Activated CD4-positive, alpha-beta T cell treated with anti-CD3 and anti-CD28 coated beads, Interleukin-10, Interleukin-2, amounts not matched to agents 100 ng/mL and 50 ng/mL, durations not matched to agents 16 hours and 8 hours (primary cell): ENCODE measurements at places on chromosomes 2 and 18.

- DNase-seq: no peak
Observed at GRCh38 chr18:9281780-9282179, 52.8 kb upstream of the TWSG1 start.

GRCh38 chr2:177183860-177184259, 28.7 kb upstream of the HNRNPA3 start:
- DNase-seq: no peak

DNA sequence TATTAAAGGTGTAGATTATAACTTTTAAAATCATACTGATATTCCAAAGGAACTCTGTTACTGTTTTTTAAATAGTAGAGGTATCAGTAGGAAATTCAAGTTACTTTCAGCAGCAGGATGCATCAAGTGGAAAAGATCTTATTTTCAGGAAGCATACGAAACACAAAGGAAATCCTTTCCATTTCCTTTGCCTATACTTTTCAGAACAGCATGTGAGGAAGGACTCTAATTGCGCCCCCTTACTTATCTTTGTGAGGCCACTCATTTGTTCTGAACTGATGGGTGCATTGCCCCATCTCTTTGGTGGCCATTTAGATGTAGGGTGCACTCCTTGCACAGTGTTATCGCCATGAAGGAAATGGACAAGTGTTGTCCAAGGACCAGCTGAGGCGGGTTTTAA, 145.3 kb downstream of the BABAM2 start:
- DNase-seq: no peak

DNA sequence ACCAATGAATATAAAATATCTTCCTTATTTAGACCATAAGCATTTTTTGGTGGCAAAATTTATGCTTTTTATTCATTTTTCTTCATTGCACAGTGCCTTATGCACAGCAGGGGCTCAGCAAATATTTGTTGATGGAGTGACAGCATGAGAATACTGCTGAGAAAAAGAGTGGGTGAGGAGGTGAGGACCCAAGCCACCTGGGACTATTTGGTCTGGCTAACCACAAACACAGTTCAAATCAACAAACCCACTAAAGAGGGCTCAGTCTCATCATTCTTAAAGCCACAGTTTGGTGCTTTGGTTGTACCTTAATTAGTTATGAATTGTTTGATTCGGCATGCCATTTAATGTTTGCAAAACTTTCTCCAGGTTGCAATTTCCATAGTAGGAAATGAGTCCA, 183.5 kb upstream of the ZNF521 start:
- no peak for DNase-seq

DNA sequence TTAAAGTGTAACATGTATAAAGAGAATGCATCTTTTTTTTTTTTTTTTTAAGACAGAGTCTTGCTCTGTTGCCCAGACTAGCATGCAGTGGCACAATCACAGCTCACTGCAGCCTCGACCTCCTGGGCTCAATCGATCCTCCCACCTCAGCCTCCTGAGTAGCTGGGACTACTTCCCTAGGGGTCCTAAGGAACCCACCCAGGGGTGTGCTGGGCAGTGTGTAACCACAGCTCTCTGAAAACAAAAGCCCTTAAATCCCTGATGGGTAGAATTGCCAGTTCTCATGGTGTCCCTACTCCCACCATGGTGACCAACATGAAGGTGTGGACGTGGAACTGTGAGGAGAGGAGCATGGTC, 105.6 kb upstream of the ST3GAL5 start:
- no peak for DNase-seq

DNA sequence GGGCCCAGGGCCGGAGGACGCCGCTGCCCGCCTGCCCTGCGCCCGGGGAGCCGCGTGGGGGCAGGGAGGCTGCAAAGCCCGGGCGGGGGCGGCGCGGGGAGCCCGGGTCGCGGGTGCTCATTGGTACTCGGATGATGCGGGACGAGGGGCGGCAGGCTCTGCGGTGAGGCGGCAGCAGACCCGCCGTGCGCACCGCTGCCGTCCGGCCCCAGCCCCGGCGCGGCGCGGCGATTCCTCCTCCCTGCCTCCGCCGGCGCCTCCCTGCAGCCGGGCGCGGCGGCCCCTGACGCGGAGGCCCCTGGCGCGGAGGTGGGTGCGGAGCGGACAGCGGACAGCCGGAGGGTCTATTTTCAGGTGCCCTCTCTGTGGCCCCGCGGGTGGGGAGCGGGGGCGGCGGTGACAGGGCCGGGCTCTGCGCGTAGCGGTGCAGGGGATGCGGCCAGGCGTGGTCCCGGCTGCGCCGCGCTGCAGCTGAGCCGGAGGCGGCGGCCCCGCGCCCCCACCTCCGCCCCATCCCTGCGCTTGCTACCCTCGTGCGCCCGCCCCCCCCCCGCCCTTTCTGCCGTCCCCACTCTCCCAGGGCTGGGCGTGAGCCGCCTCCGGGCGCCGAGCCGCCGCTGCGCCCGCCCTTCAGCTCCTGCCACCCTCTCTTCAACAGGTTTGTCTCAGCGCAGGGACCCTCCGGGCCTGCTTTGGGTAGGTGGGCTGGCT, 640 bp downstream of the SPTBN1 start:
- no peak for DNase-seq

DNA sequence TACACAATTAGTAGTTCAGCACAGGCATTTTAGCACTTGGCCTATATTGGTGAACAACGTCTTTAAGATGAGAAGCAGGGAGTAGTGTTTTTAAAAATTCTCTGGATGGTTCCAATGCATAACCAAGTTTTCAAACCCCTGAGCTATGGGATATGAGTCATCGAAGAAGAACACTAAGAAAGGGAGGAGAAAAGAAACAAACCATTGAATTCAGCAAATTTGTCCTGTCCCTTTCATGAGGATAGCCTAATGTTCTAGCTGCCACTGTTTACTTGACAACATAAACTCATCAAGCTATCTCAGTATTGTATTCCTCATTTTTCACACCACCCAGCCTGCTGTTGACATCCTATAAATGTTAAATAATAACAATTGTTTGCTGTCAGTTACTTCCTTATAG, 158.0 kb downstream of the BARD1 start:
- DNase-seq: no peak

GRCh38 chr2:16255120-16255519, 314.8 kb downstream of the MYCN start:
- DNase-seq: no peak

- peak; percentile 95 for DNase-seq
Observed at GRCh38 chr2:25314514-25315315, 27.0 kb downstream of the DNMT3A start.

DNA sequence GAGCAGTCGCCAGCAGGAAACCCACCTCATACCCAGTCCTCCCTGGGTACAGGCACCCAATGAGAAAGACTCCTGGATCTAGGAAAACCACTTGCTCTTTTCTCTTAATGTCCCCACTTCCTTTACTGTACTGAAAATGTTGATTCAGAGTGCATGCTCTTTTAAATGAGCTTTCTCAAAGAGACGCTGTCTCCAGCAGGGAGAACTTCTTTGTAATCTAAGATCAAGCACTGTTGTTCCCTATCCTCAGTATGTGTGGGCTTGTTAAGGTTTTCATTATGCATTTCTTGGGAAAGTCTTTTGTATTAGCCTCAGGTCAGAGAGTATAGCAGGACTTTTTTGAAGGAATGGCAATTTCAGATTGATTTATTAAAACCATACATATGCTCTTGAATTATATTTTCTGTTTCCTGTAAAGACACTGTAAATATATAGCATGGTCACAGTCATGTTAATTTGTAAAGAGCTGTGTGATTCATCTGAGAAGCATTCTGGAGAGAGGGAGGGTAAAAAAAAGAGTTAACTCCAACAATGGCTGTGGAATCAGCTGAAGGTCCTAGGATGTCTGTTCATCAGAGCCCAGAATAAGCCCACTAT, 178.1 kb downstream of the MGAT5 start:
- DNase-seq: no peak

DNA sequence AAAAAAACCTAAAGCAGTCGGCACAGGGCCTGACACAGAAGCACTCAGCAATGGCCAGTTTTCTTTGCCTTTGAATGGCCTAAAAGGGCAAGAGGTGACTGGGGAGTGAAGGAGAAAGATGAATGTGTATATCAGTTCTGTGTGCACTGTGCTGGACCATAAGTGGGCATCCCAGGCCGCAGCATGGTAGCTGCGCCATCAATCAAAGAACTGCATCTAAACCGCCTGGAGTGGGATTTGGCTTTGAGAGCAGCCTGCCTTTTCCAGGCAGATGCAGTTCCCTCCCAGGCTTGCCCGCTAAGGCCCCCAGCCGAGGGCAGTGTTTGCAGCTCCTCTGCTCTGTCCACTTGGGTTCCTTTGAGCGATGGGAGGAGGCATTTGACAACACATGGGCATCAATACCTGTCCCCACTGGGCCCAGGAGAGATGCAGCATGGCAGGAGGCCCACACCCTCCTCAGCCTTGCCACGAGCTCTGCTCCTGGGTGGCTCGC, 144.1 kb downstream of the FAM210A start:
- no peak for DNase-seq

GRCh38 chr2:32418778-32419177, 62.0 kb downstream of the BIRC6 start:
- no peak for DNase-seq

GRCh38 chr2:8822218-8822617, 15.2 kb downstream of the KIDINS220 start:
- DNase-seq: no peak

GRCh38 chr2:67400560-67401485, 3.7 kb downstream of the ETAA1 start:
- DNase-seq: no peak

GRCh38 chr2:2656115-2657011, 325.3 kb upstream of the MYT1L start:
- DNase-seq: no peak

GRCh38 chr2:105866216-105867185, 121.8 kb downstream of the NCK2 start:
- DNase-seq: no peak

- no peak for DNase-seq
Observed at GRCh38 chr2:190666895-190667294, 18.0 kb downstream of the NAB1 start.

- peak; percentile 81 for DNase-seq
Observed at GRCh38 chr2:73212448-73213176, 1.4 kb upstream of the SMYD5 start.

GRCh38 chr2:8346706-8347430, 335.0 kb upstream of the ID2 start:
- no peak for DNase-seq

DNA sequence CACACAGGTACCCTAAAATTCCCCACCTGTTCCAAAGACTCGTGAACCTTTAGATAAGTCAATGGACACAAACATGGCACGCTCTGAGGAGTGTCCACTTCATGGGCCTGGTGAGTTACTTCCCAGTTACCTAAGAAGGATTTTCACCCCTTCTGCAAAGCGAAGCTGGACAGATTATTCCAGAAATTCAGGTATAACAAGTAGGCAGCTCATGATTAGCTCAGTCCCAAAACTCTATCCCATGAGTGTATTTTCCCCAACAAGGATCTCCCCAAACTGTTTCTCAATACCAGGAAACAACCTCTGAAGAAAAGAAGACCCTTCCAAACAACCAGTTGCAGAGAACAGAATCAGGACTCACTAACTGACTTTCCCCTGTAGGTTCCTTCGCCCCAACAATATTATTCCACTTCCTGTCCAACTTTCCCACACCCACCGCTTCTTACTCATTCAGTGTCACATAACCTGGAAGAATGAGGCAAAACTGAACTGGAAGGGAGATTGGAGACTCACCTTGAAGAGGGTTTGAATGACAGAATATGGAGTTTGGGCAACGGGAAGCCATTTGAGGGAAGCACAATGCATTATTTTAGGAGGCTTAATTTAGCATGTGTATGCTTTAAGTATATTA, 120.1 kb downstream of the ANTXR1 start:
- DNase-seq: no peak

- DNase-seq: no peak
Observed at GRCh38 chr2:181528441-181528840, 71.3 kb downstream of the ITGA4 start.

DNA sequence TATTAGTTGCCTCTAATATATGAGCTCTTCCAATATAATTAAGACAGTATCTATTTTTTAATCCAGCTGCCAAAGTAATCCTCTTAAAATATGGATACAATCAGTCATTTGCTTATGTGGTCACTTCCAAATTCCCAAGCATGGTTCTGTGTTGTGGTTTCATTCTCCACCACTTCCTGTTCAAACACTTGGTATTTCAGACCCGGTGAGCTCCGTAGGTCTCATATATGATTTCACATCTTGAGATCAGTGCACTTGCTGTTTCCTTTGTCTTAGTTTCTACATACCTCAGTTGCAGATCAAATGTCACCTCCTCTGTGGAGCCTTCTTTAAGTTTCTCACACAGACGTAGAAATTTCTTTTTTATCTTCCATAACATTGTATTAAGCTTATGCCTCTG, 254.2 kb downstream of the KCNS3 start:
- DNase-seq: no peak

- DNase-seq: no peak
Observed at GRCh38 chr2:69779258-69780001, 37.5 kb downstream of the ANXA4 start.

- no peak for DNase-seq
Observed at GRCh38 chr18:64333584-64333983, 184.7 kb upstream of the LINC00305 start.

- DNase-seq: no peak
Observed at GRCh38 chr2:185790361-185790760, 51.8 kb downstream of the FSIP2 start.

GRCh38 chr2:239288237-239288636, 112.6 kb downstream of the HDAC4 start:
- no peak for DNase-seq

- peak; percentile 75 for DNase-seq
Observed at GRCh38 chr2:143729296-143729814, 600.1 kb downstream of the ARHGAP15 start.

DNA sequence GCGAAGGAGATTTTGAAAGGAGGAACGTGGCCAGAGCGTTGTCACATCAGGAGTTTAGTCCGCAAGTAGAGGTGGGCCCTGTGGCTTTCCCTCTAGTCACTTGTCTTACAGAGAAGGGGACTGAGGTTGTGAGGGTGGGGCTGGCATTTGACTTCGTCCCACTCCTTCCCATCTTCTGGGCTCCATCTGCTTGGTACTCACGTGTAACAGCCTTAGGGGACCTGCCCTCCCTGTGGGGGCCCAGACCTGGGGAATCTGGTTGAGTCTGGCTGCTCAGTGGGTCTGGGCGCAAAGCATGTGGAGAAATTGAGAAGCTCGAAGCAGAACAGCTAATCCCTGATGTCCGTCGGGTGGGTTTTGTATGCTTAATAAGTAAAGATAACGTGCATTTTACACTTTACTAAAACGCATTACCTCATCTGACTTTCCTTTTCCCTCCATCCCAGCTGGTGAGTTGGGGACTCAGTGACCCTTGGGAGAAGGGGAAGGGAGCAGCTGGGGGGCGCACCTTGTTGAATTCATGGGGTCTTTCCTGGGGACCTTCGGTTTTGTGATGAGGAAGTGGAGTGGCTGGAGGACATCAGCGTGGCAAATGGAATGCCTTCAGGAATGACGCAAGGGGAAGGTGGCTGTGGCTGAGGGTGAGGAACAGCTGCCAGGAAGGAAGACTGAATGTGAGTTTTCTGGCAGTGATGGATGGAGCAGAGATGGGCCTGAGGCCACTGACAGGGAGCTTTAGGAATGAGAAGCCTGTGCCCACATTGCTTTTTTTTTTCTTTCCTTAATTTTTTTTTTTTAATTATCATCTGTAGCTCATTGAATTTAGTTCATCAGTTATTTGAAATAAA, 44.8 kb downstream of the ASAP2 start:
- DNase-seq: no peak

- DNase-seq: no peak
Observed at GRCh38 chr2:224461391-224461790, 59.5 kb upstream of the FAM124B start.

- no peak for DNase-seq
Observed at GRCh38 chr2:11870064-11870463, 123.6 kb downstream of the LPIN1 start.
